Cerebellar nuclear complex (tissue), 1 donor: ENCODE measurements at places on chromosomes 6 and 20.
A peak's percentile ranks its signal among the peaks of the same experiment; 100 is the strongest.

DNA sequence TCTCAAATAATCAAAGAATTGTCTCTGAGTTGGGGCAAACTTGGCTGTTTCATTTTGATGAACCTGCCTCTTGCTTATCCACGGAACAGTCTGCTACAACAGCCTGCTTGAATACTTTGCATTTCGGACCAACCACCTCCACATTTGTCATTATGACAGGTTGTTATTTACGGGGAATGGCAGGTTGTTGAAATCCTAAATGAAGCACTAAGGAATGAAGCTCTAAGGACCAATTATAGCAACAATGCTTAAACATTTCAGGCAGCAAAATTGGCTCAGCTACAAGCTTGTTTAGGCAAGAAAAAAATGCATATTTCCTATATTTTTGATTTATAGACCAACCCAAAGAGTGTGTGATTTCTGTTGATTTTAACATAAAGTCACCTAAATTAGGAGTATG is 84.5 kb downstream of the MAP3K7 start:
- DNase-seq = no peak

DNA sequence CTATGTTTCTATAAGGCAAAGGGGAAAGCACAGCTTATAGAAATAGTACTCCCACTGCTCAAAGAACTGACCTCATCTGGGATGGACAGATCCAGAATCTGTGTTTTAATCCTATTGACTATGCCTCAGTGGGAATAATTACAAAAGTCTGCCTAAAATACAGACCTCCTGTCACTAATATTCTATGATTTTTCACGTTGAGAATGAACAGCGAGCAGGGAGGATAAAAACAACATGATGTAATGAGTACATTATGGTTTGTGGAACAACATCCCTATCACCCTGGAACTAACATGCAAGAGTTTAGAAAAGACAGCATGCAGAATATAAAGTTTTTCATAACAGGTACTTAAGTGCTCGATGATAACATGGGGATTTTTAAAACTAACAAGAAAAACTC is 53.9 kb downstream of the EPHA7 start:
- no peak for DNase-seq

- DNase-seq = no peak
These were observed 526.5 kb downstream of the NKAIN2 start for GRCh38 chr6:124330197-124330596.

GRCh38 chr20:9510911-9511310 is 3.5 kb upstream of the LAMP5 start:
- no peak for DNase-seq

DNA sequence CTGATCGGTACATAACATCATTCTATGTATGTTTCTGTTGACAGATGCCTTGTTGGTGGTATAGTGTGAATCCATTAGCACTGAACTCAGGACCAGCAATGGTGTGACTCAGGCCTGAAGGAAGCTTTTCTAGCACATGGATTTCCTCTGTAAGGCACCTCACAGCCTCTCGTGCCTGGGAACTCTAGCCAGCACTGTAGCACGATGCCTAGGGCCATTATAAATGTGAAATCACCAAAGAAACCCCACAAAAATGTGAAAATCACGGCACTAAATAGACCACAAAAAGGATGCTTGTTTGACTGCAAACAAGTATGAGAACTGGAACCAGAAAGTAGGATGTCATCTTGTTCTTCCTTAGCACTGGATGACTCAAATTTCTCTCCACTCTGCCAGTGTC is 63.7 kb upstream of the NKX2-2 start:
- no peak for DNase-seq

- DNase-seq = no peak
These were observed 526.4 kb downstream of the PRKN start for GRCh38 chr6:162200945-162201690.

GRCh38 chr20:38645980-38646858 is 44.6 kb downstream of the ARHGAP40 start:
- no peak for DNase-seq

DNA sequence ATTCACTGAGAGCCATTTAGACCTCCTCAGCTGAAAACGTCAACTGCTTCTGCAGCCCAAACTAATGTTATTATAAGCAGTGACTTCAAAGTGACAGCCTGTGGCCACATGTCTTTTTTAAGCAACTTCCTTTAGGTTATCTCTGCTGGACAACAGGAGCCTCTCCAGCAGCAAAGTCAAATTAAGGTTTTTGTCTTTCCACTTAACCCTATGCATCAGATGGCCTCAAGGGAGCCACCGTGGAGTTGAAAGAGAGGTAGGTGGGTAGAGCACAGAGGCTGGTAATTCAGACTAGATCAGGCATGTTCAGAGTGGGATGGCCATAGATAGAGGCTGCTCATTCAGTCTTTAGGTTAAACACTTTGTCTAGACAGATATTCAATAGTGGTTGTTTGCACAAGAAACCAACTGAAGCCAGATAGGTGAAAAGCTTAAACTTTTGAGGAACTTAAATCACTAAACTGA is 300.6 kb upstream of the ECI2 start:
- no peak for DNase-seq

- DNase-seq = no peak
These were observed 6.9 kb upstream of the CD40 start for GRCh38 chr20:46111028-46111835.

DNA sequence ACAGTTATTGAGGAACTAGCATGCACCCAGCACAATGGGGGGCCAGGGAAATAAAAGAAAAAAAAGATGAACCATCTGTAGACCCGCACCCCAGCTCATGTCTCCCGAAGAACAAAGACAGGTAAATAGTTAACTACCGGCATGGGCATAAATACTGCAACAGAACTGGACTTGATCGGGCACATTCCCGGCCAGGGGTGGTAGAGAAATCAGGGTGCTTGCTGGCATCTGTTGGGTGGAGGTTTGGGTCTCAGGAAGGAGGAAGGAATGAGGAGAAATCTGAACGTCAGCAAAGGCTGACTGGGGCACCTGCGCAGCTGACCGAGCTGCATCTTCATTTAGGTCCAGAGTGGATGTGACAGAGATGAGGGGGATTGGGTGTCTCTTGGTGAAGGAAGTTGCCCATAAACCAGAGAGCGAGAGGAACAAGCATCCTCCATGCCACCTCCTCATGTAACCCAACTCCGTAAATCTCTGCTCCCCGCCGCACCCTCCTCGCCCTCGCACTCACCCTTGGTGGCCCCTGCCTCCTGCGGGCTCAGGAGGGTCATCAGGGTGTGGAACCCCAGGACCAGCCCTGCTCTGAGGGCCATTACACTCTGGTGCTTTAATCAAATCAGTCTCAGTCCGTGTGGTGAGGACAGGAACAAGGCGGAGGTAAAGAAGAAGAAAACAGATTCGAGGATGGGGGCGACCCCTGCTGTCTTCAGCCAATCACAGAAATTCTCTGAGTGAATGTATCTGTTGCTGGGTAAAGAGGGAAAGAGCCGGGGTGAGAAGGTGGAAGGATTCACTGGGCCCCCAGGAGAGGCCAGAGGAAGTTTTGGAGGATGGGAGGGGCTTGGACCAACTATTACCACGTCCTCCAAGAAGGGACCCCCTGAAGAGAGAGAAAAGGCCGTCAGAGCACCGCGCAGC is at the start of gene HLA-DOA:
HLA-DOA (minus strand) TSS at position 648 of the 918 bp plus-strand sequence.
- peak; percentile 51 for DNase-seq
